RCC 7860 (cell line): ENCODE measurements at places on chromosomes 2 and 18.

DNA sequence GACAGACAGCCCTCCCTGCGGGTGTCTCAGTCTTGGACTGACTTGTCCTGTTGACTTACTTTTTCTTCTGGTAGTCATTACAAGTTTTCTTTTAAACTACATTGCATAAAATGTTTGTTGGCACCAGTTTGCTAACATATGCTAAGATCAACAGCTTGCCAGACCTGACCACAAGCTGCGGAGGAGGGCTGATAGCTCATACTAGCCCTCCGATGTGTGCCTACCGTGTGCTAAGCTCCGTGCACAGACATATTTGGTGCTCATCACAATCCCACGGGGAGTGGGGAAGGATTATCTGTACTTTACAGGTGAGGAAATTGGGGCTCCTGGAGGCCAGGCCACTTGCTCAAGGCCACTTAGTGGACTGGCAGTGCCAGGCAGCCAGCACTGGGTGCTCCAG is 72.8 kb upstream of the YPEL5 start:
- DNase-seq, result no peak

GRCh38 chr2:198326431-198326830 is 522.0 kb downstream of the PLCL1 start:
- no peak for DNase-seq

GRCh38 chr2:43158259-43158880 is 68.0 kb downstream of the ZFP36L2 start:
- DNase-seq, result peak; percentile 87

DNA sequence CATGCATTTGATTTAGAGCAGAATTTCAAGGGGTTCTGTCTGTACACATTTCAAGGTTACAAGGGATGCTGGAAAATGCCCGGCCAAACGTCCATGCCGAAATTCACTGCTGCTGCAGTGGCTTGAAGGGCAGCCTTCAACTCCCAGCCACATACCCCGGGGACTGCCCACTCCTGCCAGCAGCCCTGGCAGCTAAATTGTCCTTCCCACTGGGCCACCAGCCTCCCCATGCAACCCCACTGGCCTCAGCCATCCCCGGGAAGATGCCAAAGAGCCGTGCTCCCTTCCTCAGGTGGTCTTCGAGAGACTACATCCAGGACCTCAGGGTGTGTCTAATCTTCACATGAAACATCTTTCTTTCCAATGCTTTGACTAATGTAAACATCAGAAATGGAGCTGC is 478.7 kb upstream of the MYT1L start:
- no peak for DNase-seq

- DNase-seq, result no peak
Measured at GRCh38 chr2:61362873-61363272, 108.0 kb downstream of the USP34 start.
